HS-5 (cell line): ENCODE measurements at places on chromosomes 5 and 9.

- DNase-seq, result peak; percentile 38
Measured at GRCh38 chr5:74141053-74141452, 499.5 kb downstream of the ENC1 start.

GRCh38 chr5:58751222-58751837 lies 168.5 kb downstream of the RAB3C start:
- peak; percentile 36 for DNase-seq

- DNase-seq, result no peak
Measured at GRCh38 chr9:114493521-114494184, 11.6 kb downstream of the WHRN start.

DNA sequence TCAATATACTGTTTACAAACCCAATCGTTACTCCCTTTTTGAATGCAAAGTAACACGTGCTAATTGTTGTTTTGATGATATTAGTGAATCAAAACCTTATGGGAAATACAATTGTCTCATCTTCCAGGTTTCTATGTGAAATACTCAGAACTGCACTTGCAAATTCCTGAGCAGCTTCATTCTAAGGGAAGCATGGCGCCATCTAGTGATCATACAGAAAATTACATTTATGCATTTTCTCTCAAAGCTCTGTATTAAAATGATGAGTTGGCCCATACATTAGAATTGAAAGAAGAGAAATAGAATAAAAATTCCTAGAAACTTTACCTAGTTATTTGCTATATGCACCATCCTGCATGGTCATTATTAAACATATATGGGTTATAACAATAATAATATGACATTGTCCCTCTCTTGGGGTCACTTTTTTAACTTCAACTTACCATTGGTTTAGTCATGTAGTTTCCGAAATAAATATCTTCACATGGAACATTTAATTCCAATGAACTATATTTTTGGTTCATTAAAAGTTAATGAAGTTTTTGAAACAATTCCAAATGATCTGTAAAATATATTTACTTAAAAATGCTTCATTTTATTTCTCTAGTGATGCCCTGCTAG lies 220.0 kb downstream of the PDE4D start:
- DNase-seq, result peak; percentile 38

- no peak for DNase-seq
Measured at GRCh38 chr9:33787839-33788238, 7.5 kb upstream of the PRSS3 start.

DNA sequence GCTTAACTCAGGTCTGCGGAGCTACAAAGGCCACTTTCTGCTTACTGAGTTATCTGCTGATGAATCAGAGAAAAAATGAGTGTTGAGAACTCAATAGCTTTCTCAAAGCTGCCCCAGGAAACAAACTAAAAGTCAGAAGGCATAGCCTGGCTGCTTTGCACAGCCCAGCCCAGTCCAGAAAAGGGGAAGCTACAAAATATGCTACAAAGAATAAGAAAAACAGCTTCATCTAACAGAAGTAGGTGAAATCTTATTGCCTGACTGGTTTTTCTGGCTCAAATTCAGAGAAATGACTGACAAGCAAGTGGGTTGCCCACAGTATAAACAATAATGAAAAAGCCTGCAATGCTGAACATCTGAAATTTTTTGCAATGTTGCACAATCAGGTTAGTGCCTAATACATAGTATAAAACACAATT lies 156.2 kb downstream of the PPP2R2B start:
- no peak for DNase-seq

- DNase-seq, result no peak
Measured at GRCh38 chr5:124825250-124825982, 79.0 kb upstream of the ZNF608 start.

DNA sequence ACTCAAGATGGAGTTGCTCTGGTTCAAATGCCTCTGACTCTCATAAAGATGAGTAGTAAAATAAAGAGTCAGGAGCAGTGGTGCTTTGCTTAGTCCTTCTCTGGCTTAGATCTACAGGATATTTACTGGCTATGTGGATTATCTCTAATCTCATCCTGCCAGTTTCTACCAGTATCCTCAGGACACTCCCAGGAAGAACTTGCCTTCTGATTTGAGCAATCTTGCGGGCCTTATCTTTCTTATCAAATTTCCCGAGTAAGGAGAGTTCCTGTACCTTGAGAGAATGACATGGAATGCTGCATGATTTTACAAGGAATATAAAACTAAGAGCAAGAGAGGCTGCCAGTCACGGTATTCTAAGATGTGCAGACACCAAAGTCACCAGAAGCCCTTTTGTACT lies 364.0 kb downstream of the ARHGEF28 start:
- DNase-seq, result no peak

DNA sequence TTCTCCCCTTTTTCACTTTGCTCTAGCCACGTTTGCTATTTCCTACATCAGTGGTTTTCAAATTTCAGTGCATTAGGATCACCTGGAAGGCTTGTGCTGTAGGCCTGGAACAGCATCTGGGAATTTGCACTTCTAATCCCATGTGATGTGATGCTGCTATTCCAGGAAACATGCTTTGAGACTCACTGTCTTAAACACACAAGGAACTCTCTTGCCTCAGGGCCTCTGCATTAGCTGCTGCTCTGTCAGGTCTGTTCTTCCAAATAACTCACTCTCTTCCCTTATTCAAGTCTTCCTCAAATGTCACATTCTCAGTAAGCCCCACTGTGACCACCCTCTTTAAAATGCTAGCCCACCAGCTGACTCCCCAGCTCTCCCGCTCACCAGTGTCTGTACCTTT lies 204.0 kb downstream of the DNAH5 start:
- no peak for DNase-seq

- DNase-seq, result no peak
Measured at GRCh38 chr9:122403381-122404000, 32.7 kb downstream of the PTGS1 start.

GRCh38 chr9:137982200-137982599 lies 104.6 kb downstream of the CACNA1B start:
- peak; percentile 30 for DNase-seq

DNA sequence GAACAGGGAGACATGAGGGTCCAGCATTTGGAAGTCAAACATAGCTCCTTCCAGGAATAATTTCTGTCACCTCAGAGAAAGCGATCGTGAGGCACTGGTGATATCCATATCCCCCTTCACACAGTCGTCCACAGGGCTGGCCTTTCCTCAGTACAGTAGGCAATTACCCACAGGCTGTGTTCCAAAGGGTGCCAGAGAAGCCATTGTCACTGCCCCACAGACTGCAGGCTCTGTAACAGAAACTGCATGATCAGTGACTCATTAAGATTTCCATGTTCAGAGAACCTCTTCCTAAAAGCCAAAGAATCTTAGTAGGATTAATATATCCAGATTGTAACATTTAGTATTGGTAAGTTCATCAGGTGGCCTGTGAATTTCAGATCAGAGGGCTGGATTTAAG lies 127.6 kb downstream of the RPS23 start:
- DNase-seq, result no peak

- DNase-seq, result no peak
Measured at GRCh38 chr5:1507961-1508658, 15.7 kb downstream of the LPCAT1 start.

GRCh38 chr5:88940713-88941112 lies 57.7 kb upstream of the MEF2C start:
- DNase-seq, result no peak

GRCh38 chr5:68219161-68219816 lies 3.7 kb downstream of the PIK3R1 start:
- DNase-seq, result no peak

DNA sequence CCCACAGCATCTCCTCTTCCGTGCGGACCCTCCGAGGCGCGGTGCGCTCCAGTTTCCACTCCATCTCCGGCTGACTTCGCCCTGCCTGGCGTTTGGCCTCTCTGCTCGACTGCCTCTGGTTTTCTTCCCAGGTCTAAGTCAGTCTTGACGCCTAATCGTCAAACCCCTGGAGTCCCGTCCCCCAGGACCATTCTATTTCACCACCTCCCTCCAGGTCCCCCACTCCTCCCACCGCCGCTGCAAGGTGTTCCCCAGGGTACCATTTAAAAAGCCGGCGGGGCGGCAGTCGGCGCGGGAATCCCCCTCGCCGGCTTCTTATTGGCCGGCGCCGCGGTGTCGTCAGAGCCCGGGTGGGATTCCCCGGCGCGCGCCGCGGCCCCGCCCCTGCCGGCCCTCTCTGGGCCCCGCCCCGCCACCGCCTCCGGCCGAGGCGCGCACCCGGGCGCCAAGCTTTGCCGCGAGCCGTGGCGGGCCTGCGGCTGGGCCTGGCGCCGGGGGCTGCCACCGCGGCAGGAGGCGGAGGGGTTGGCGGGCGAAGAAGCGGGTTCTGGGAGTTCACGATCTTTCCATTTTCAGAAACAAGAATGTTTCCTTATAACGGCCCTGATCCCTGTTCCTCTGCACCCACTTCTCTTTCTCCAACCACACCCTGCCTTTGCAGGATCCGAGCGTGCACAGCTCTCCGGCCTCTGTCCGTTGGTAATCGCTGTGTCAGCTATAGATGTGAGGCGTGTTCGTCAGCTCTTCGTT lies at the start of gene CDC20B:
CDC20B (minus strand) TSS at position 241 of the 750 bp plus-strand sequence; CDS start at position 64, 177 bp downstream.
- peak; percentile 49 for DNase-seq

DNA sequence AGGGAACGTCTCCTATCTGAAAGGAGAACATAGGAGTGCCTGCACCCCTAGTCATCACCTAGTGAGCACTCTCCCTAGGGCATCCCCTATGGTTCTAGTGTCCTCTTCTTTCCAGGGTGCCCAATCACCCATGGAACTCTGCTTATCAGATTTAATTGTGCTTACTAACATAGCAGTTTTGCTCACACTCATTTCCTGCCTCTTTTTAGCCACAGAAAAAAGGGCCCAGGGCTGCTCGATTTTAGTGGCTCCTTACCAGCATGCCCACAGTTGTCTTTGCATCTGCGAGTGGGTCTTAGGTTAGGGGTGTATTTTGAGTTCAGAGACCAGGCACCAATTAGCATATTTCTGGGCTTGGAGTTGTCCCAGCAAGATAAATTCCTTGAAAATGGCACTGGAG lies 1110.2 kb downstream of the TAF11L14 start:
- no peak for DNase-seq

GRCh38 chr9:134863306-134863902 lies 17.2 kb upstream of the FCN2 start:
- no peak for DNase-seq

DNA sequence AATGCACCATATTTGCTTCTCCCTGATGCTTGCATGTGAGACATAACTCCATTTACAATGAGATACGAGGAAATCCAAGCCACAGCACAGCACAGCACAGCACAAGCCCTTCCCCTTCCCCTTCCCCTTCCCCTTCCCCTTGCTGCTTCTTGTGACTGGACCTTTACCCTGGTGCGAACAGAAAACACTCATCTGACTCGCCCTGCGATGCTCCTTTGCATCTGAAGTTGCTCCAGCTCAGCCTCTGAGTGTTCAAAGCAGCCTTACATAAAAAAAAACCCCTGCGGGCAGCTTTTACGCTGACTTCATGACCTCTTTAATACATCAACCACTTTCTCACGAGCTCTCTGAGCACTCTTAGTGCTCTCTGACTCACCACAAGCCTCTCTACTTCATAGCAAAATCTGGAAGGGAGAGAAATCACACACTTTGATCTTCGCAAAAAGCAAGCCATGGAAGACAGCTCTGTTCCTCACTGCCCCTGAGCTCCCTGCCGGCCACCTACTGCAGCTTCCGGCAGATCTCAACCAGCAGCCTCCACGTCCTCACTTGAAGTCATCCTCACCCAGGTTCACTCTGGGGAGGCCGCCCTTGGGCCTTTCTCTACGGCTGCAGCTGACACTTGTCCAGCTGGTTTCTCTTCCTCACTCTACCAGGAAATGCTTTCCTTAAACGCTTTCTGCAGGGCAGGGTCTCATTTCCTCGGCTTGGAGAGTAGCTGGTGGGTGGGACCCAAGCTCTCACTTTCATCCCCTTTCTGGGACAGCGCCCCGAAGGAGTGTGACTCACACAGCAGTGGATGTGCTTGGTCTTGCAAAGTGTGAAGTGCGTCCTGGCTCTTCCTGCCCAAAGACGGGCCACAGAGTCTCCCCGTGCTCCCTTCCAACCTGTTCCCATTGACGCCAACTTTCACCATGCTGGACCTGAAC lies 5.3 kb downstream of the SLC34A1 start:
- DNase-seq, result peak; percentile 83

- no peak for DNase-seq
Measured at GRCh38 chr5:67402526-67402925, 205.9 kb upstream of the CD180 start.

DNA sequence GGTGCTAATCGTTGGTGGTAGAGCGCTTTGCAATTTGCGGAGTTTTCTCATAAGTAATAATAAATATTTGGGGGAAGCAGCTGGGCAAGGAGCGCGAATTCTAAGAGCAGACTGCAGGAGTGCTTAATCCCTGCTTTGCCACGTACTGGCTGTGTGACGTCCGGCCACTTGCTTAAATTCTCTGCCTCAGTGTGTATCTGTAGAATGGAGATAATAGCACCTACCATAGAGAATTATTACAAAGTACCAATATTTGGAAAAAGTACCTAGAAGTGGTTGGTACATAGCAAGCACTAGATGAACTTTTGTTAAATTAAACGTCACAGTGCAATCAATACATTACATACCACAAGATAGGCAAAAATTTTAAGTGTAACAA lies 598 bp upstream of the TMED7 start:
- DNase-seq, result peak; percentile 64

GRCh38 chr5:74633695-74634094 lies 6.8 kb downstream of the ENC1 start:
- DNase-seq, result no peak

DNA sequence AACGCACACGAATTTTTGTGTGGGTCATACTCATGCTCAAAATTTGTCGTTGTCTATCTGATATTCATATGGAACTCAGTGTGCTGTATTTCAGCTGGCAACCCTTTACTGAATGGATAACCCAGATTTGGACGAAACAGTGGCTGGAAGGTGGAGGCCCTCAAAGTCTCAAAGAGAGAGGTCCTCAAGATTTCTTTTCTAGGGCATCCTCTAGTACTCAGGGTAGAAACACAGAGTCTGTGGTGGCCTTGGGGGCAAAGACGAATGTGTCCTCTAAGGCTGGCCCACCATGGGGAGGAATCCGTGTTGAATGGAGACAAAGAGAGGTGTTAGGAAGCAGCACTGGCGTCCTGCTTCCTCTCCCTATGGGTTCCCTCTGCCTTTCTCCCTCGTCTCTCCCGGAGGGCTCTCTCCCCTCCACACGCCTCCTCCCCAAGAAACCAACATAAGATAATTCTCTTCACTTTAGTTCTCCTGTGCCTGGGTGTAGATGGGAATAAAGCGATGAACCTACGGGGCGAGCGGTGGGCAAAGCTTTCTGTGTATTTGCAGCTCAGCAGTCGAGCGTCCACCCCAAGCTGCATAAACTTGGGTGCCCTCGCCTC lies 333.7 kb downstream of the CWC27 start:
- no peak for DNase-seq

GRCh38 chr5:141771562-141771961 lies 89.5 kb upstream of the ARAP3 start:
- no peak for DNase-seq

DNA sequence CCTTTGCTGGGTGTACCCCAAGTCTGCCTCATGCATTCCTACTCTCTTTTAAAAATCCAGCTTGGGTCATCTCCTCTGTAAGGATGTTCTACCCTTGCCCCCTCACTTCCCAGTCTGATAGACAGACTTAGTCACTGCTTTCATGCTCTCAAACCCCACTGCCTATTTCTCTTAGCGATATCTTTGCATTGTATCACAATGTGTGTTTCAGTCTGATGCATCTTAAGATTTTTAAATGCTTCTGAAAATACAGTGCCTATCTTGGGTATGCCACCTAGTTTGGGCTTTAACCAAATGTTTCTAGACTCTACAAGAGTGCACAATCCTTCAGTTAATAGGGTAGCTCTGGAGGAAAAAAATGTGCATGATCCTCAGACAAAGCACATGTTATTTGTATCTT lies 97.8 kb downstream of the SNX18 start:
- no peak for DNase-seq
